Esophagus squamous epithelium (tissue), 5 donors: ENCODE measurements at places on chromosomes 2 and 18.

GRCh38 chr2:37851828-37852584 is 73.1 kb upstream of the RMDN2 start:
- no peak for DNase-seq

DNA sequence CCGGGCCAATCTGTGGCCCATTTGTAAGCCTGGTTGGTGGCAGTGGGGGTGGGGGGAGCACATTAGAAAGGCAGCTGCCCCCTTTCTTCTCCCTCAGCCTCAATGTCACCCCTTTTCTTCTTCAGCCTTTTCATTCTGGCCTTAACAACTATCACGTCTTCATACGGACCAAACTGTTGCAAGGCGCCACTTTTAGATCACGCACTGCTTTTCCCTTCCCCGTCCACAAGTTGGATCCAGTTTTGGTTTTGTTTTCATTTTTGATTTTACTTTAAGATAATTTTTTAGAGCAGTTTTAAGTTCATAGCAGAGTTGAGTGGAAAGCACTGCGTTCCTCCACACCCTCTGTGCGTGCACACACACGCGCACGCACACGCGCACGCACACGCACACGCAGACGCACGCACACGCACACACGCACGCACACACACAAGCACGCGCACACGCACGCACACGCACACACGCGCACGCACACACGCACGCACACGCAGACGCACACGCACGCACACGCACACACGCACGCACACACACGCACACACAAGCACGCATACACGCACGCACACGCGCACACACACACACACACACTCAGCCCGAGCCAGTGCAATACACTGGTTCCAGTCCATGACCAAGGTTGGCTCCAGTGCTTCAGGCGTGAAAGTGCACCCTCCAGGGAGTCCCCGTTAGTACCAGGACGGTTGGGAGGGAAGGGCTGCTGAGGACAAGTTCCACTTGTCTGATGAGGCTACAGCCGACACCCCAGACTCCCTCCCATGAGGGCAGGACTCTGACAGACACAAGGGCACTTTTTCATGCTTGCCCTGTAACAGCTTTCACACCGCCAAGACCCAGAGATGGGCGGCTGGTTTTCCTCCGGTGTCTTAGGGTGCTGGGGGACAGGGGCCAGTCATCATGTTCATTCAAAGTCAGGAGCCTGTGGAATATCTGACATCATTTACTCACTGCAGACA is 22.4 kb downstream of the FBLN7 start:
- DNase-seq: no peak

DNA sequence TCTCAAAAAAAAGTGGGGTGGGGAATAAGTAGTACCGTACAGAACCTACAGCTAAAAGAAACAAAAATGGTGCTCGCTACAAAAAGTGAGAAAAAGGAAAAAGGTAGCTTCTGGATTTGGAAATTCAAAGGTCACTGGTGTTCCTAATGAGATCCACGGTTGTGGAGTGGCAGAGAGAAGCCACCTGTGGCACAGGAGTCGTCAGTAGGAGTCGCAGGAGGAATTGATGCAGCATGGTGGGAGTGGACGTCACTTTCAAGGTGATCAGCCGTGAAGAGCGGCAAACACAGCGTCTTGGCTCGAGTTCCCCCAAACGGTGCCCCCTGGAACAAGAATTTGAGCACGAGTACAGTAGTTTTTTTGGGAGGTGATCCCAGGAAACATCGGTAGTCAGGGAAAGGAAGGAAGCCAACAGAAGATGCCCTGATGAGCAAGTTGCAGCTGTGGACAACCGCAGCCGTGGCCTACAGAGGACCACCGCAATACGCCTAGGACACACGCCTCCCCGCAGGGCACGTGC is 1.4 kb upstream of the TTL start:
- DNase-seq: no peak

- no peak for DNase-seq
Measured at GRCh38 chr2:88729061-88729745, 37.7 kb downstream of the RPIA start.

- DNase-seq: no peak
Measured at GRCh38 chr2:20487392-20488174, 40.7 kb downstream of the RHOB start.

- DNase-seq: no peak
Measured at GRCh38 chr2:28687171-28687570, 64.5 kb upstream of the PPP1CB start.
